WTC11 (cell line): ENCODE measurements at places on chromosomes 2 and 18.

- DNase-seq, result no peak
Observed at GRCh38 chr2:101310090-101310833, 1.8 kb upstream of the RNF149 start.

DNA sequence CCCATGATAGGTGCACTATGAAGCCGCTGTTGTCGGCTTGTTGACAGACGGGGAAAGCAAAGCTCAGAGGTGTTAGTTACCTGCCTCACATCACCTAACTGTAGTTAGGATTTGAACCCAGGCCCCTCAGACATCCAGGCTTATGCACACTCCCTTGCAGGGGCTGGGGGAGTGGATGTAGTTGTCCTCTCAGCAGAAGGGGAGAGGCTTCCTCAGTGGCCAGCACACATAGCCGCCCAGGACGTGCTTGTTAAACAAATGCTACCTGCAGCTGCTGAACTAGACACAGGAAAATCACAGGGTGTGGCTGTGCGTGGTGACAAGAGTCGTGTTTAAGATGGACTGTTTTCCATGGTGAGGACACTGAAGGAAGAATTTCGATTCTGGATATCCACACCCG lies 39.2 kb downstream of the GREB1 start:
- no peak for DNase-seq

DNA sequence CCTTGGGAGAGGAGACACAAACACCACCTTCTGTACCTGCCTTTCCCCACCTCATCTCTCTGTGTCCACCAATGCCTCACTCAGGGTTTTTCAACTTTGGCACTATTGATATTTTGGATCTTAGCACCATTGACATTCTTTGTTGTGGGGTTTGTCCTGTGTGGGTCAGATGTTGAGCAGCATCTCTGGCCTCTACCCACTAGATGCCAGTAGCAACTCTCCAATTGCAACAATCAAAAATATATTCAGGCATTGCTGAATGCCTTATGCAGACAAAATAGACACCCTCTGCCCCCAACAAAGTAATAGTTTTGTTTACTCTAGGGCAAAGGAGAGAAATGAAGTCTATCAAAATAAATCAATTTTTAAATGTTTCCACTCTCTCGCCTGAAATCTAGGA lies 1384.3 kb upstream of the NXPH2 start:
- DNase-seq, result no peak

DNA sequence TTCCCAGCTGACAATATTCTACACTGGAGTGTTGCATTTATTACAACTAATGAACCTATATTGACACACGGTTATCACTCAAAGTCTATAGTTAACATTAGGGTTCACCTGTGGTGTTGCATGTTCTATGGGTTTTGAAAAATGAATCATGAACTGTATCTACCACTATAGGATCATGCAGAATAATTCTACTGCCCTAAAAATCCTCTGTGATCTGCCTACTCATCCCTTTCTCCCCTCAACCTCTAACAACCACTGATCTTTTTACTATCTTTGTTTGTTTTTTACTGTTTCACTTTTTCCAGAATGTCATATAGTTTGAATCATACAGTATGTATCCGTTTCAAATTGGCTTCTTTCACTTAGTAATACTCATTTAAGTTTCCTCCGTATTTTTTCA lies 47.6 kb upstream of the TCF7L1 start:
- DNase-seq, result no peak

GRCh38 chr2:8872821-8873432 lies 35.5 kb upstream of the KIDINS220 start:
- no peak for DNase-seq

GRCh38 chr2:215391531-215391930 lies 44.3 kb downstream of the FN1 start:
- DNase-seq, result no peak

GRCh38 chr2:237165405-237166276 lies 80.0 kb downstream of the COPS8 start:
- peak; percentile 41 for DNase-seq
